ENCODE measurements at places on chromosomes 2 and 18.
A peak's percentile ranks its signal among the peaks of the same experiment; 100 is the strongest.

- H3K4me1 ChIP-seq: no peaks in the 10 kb centered on the region
- no peak overlapping the region for H3K27ac ChIP-seq
- no peaks in the 10 kb centered on the region for H3K27me3 ChIP-seq
- no peak overlapping the region for H3K4me3 ChIP-seq
These were observed 120.1 kb upstream of the CCDC195 start for GRCh38 chr2:224836263-224836662.

GRCh38 chr2:25165992-25166875, 2.1 kb downstream of the POMC start:
- no peak overlapping the region for H3K27ac ChIP-seq
- H3K36me3 ChIP-seq: no peaks in the 10 kb centered on the region
- H3K27me3 ChIP-seq: peaks cover 10% of the 10 kb centered on the region
- no peak overlapping the region for H3K4me3 ChIP-seq
- peak; percentile 39 for DNase-seq

- H3K36me3 ChIP-seq: no peaks in the 10 kb centered on the region
- no peak for DNase-seq
- no peak overlapping the region for H3K4me3 ChIP-seq
- H3K27ac ChIP-seq: no peak overlapping the region
- H3K27me3 ChIP-seq: no peaks in the 10 kb centered on the region
- H3K4me1 ChIP-seq: peaks cover 8% of the 10 kb centered on the region
These were observed 19.5 kb upstream of the TSPYL6 start for GRCh38 chr2:54275541-54275940.

- DNase-seq: no peak
- peaks cover under 1% of the 10 kb centered on the region for H3K4me1 ChIP-seq
- no peak overlapping the region for H3K4me3 ChIP-seq
- peaks cover 16% of the 10 kb centered on the region for H3K36me3 ChIP-seq
These were observed 13.9 kb upstream of the HTR2B start for GRCh38 chr2:231138699-231139098.

- no peak overlapping the region for H3K4me3 ChIP-seq
- no peak overlapping the region for H3K27ac ChIP-seq
- H3K4me1 ChIP-seq: peaks cover 1% of the 10 kb centered on the region
- no peaks in the 10 kb centered on the region for H3K36me3 ChIP-seq
These were observed 115.1 kb downstream of the NFATC1 start for GRCh38 chr18:79510731-79511241.

- no peak overlapping the region for H3K27ac ChIP-seq
- H3K4me1 ChIP-seq: no peaks in the 10 kb centered on the region
- H3K36me3 ChIP-seq: no peaks in the 10 kb centered on the region
These were observed 146.1 kb downstream of the LNPK start for GRCh38 chr2:175855794-175856453.

DNA sequence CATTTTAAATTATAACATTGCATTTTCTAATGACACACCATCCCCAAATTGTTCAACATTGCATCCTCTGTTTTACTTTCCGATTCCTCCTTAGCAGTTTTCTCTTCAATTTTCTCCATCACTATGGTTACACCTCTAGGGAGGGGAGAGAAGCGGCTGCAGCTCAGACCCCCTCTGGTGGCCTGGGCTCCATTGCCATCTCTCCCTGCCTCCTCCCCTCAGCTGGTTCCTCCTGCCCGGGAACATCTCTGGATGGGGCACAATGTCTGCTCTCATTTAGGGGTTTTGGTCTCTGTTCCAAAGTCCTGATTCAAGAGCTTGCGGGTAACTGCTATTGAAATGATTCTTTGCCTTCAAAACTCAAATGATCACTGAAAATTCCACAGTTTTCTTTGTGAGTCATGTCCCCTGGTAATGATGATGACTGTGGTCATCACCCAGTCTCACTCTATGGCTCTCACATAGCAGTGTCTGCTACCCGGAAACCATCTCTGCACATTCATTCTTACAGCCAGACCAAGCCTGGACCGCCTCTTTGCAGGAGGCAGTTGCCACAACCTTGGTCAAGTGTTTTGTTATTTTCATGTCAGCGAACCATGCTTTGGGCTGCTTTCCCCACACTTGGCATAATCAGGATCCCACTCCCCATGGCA, 263.9 kb downstream of the ALPK2 start:
- no peaks in the 10 kb centered on the region for H3K4me1 ChIP-seq
- H3K36me3 ChIP-seq: peaks cover 14% of the 10 kb centered on the region
- no peak overlapping the region for H3K4me3 ChIP-seq
- no peak for DNase-seq
- no peak overlapping the region for H3K27ac ChIP-seq
- no peaks in the 10 kb centered on the region for H3K27me3 ChIP-seq

- peaks cover 9% of the 10 kb centered on the region for H3K27me3 ChIP-seq
- no peak overlapping the region for H3K27ac ChIP-seq
- no peak overlapping the region for H3K4me3 ChIP-seq
- peak; percentile 46 for DNase-seq
- H3K36me3 ChIP-seq: no peaks in the 10 kb centered on the region
These were observed 114.1 kb upstream of the NDUFV2 start for GRCh38 chr18:8988260-8988871.

DNA sequence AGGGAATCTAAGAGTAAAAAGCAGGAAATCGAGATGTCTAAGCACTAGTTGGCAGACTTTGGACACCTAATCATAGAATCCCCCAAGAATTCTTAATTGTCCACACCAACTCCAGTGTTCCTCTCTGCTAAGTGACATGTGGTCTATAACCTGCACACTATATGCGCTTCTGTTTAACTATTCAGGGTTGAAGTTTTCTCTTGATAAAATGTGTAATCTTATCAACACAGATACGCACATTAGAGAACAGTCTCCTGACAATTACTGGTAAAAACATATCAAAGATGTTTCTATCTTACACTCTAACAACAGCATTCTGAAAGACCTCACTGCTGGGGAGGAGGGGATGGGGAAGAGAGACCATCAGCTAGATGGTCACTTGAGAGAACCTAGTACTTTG, 3.9 kb downstream of the ABCB11 start:
- no peaks in the 10 kb centered on the region for H3K4me1 ChIP-seq
- no peaks in the 10 kb centered on the region for H3K36me3 ChIP-seq
- H3K27ac ChIP-seq: no peak overlapping the region
- DNase-seq: no peak
- H3K27me3 ChIP-seq: no peaks in the 10 kb centered on the region
- no peak overlapping the region for H3K4me3 ChIP-seq

GRCh38 chr2:9170458-9171130, 36.0 kb upstream of the ASAP2 start:
- no peaks in the 10 kb centered on the region for H3K36me3 ChIP-seq
- DNase-seq: no peak
- H3K27me3 ChIP-seq: peaks cover 35% of the 10 kb centered on the region
- no peak overlapping the region for H3K27ac ChIP-seq
- peaks cover 55% of the 10 kb centered on the region for H3K4me1 ChIP-seq
- no peak overlapping the region for H3K4me3 ChIP-seq

- H3K4me3 ChIP-seq: no peak overlapping the region
- H3K27me3 ChIP-seq: peaks cover 50% of the 10 kb centered on the region
- no peak overlapping the region for H3K27ac ChIP-seq
These were observed 146.5 kb downstream of the SH3BP4 start for GRCh38 chr2:235098269-235098668.

GRCh38 chr2:38315707-38316333, 61.3 kb downstream of the ATL2 start:
- peaks cover 12% of the 10 kb centered on the region for H3K36me3 ChIP-seq
- peak; percentile 68 for DNase-seq
- 0 out of 2 replicates have a peak, but pooled peaks cover 6% of the 10 kb centered on the region for H3K4me1 ChIP-seq
- H3K27me3 ChIP-seq: no peaks in the 10 kb centered on the region
- no peak overlapping the region for H3K4me3 ChIP-seq

DNA sequence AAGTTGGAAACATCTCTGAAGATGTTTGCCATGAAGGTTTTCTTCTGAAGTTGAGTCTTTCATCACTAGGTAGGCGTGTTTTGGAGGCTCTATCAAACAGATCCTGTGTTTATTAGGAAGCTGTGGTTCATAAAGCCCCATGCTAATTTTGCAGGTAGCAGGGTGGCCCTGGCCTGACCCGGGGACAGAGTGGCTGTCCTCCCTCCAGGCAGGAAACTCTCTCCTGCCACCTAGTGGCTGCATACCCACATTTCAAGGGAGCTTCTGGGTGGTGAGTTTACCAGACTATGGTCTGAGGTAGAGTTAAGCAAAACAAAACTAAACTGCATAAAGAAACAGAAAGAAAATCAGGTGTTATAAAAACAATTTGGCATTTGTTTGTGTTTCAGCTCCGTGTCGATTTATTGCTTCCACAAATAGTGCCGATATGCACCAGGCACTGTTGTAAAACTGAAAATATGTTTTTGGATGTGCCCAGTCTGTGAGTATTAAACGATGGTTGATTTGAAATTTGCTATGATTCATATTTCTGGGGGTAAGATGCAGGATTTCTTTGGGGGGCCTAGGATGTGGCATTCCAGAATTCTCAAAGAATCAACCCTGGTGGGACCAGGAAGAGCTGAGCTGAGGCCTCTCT, 26.0 kb upstream of the IL37 start:
- H3K36me3 ChIP-seq: no peaks in the 10 kb centered on the region
- no peak overlapping the region for H3K4me3 ChIP-seq

- DNase-seq: peak; percentile 72
- peaks cover 3% of the 10 kb centered on the region for H3K27me3 ChIP-seq
- no peak overlapping the region for H3K27ac ChIP-seq
- H3K4me1 ChIP-seq: no peaks in the 10 kb centered on the region
These were observed 76.5 kb downstream of the CYBRD1 start for GRCh38 chr2:171598713-171599319.

DNA sequence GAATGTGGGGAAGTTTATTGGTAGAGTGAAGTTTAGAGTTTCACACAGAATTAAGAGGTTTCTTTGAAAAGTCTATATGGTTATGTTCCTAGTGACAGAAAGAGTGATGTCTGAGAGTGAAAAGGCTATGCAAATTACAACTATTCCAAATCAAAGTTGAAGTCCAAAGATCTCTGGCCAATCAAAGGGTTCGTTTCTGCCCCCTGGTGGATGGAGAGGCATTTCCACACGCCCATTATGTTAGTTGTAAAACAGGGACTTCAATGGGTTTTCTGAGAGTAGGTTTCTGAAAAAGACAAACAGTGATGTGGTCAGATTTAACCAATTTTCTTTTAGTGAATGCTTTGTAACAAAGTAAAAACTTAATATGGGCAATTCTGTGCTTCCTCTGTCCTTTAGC, 441.5 kb upstream of the POU3F3 start:
- no peaks in the 10 kb centered on the region for H3K36me3 ChIP-seq
- peaks cover 23% of the 10 kb centered on the region for H3K27me3 ChIP-seq
- peaks cover 13% of the 10 kb centered on the region for H3K4me1 ChIP-seq
- H3K4me3 ChIP-seq: no peak overlapping the region
- H3K27ac ChIP-seq: no peak overlapping the region

GRCh38 chr2:203656522-203657287, 49.7 kb upstream of the CD28 start:
- peak overlapping the region; percentile 79 for H3K27ac ChIP-seq
- H3K4me1 ChIP-seq: peaks cover 42% of the 10 kb centered on the region
- no peaks in the 10 kb centered on the region for H3K27me3 ChIP-seq
- peak; percentile 98 for DNase-seq
- no peak overlapping the region for H3K4me3 ChIP-seq
- no peaks in the 10 kb centered on the region for H3K36me3 ChIP-seq

DNA sequence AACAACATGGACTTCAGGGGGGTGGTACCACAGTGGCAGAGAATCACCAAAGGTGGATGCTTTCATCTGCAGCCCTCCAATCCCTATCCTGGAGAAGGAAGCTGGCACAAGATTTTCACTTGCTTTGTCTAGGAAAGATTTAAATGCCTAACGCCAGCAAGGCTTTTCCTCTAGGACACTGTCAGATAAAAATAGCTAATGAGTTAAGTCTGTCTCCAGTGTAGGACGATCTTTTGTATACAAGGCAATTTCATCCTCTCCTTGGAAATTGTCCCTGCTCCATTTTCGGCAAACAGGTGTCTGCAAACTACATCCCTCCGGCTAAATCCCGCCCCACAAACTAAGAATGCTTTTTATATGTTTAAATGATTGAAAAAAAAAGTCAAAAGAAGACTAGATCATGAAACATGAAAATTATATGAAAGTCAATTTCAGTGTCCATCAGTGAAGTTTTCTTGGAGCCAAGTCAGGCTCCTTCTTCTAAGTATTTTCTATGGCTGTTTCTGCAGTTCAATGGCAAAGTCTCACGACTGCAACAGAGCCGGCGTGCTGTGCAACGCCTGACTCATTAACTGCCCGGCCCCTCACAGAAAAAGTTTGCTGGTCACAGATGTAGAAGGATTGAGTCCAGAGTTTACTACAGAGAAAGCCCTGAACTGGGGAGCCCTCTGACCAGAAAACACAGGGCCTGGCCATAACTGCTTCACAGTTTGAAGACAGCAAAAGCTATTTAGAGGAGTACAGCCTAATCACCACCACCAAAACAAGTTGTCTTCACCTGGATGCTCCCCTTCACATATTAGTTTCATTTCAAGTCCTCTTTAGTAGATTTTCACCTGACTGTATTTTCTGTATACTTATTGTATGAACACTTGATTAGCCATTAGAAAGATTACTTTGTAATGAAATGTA, 52.3 kb downstream of the PIEZO2 start:
- peaks cover 5% of the 10 kb centered on the region for H3K4me1 ChIP-seq
- no peaks in the 10 kb centered on the region for H3K36me3 ChIP-seq
- no peak overlapping the region for H3K4me3 ChIP-seq
- no peak for DNase-seq
- no peaks in the 10 kb centered on the region for H3K27me3 ChIP-seq

DNA sequence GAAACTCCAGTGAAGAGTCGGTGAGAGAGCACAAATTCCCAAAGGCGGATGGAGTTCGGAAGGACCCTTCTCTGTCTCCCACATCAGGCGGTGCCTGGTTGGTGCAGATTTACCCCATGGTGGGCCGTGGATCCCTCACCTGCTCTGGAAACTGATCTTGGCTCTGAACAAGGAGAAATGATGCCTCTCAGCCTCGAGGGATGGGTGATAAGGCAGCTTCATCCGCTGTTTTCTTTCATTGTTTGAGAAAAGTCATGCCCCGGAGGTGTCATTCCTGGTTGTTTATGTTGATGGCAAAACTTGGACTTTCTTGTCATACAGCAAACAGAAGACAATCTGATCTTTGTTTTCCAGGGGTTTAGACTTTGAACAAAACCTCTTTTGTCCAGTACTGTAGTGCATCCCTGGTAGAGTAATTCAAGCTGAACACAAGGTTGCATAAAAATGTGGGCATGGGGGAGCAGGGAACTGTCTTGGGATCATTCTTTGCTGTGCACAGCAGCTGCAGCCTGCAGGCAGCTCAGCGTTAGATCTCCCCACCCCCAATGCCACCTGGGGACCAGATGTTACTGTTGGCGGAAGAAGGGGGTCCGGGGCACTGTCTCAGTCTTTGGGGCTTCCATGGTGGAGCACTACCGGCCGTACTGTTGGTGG, 81.3 kb downstream of the NFATC1 start:
- H3K4me1 ChIP-seq: peaks cover 12% of the 10 kb centered on the region
- no peak overlapping the region for H3K4me3 ChIP-seq
- DNase-seq: peak; percentile 40
- no peaks in the 10 kb centered on the region for H3K36me3 ChIP-seq
- no peak overlapping the region for H3K27ac ChIP-seq
- peaks cover 3% of the 10 kb centered on the region for H3K27me3 ChIP-seq

DNA sequence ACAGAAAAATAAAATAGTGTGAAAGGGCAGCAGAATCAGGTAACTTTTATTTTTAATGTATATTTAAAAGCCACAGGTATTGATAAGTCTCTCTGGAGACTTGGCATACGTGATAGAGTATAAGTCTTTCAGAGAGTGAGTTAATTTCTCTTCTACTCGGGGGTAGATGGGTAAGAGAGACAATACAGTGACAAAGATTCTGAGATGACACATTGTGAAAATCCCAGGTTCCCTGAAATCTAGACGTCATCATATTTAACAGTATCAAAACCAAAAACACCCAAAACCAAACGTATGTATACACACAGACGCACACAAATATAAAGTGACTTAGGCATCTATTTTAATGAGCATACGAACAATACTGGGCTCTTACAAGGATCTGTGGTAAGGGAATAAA, 33.3 kb downstream of the NIF3L1 start:
- no peak overlapping the region for H3K27ac ChIP-seq
- no peaks in the 10 kb centered on the region for H3K4me1 ChIP-seq
- H3K36me3 ChIP-seq: peaks cover 20% of the 10 kb centered on the region
- DNase-seq: no peak
